Cardiac septum (tissue), 1 donor: ENCODE measurements at places on chromosomes 5 and 9. TPM values are rescaled to one million over a fixed set of nuclear protein-coding genes. Genes with fewer than 3 reads are reported as not detected.

DNA sequence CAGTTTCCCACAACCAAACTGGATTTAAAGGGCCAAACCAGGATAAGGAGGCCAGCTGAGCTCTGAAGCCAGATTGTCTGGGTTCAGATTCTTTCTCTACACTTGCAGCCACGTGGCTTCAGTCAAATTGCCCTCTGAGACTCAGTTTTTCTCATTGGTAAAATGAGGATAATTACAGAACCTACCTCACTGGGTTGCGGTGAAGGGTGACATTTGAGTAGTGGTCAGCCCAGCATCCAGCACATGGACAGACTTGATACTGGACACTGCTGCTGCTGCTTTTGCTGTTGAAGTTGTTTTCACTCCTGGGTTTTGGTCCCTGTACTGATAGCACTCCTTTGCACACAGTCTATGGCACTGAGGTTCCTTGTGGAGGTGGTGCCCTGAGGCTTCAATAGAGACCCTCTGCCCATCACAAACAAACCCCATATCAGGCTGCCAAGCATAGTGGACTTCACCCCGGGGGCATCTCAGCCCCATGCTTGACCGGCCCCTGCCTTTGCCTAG, 25.7 kb upstream of the CDKN2AIPNL start:
- no peak for DNase-seq

The CCDC171 gene
- 2.5 TPM for total RNA-seq

GRCh38 chr5:61563401-61563800, 231.3 kb downstream of the ZSWIM6 start:
- no peak for DNase-seq

The FGFR4 gene
- 0.40 TPM for total RNA-seq

The F12 gene
- total RNA-seq: not detected

GRCh38 chr9:134566936-134567335, 74.7 kb upstream of the COL5A1 start:
- DNase-seq: no peak
